ENCODE measurements at places on chromosomes 4 and X.

GRCh38 chr4:85024671-85025070 lies 58.2 kb upstream of the WDFY3 start:
- DNase-seq = no peak

- DNase-seq = no peak
Observed at GRCh38 chr4:184265546-184266351, 48.1 kb upstream of the ENPP6 start.

DNA sequence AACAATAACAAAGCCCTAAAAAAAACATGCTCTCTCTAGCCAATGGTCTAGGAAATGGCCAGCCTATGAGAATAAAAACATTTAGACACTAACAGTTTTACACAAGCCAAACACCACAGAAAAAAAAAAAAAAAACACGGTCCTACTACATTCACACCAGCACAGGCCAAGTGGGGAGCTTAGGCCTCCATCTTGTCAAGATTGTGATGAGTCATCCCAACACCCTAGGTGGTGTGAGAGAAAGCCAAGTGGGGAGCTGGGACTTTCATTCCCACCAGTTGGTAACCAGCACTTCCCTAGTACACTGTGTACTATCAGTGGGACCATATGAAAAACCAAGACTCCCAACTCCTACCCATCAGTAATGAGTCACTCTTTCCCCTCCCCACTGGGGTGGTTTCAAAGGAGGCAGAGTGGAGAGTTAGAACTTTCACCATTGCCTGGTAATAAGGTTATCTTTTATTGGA lies 95.6 kb downstream of the ADAMTS3 start:
- DNase-seq = no peak

GRCh38 chrX:20026278-20026677 lies 35.4 kb upstream of the BCLAF3 start:
- DNase-seq = no peak

DNA sequence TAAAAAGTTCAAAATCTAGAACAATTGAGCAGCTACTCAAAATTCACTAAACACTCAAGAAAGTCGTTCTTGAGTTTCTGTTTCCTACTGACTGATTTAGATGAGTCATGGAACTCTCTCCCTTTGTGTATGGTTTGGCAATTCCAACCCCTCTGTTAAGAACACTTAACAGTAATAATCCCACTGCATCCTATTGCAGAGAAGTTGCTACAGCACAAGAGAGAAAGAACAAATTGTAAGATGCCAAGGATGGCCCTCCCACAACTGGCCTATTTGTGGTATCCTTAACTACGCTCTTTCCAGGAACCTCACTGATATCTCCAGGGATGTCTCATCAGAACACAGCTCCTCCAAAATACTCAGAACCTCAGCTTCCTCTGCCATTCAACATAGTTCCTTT lies 701.8 kb upstream of the TENM3 start:
- DNase-seq = no peak

GRCh38 chr4:87853108-87853507 lies 20.3 kb downstream of the MEPE start:
- no peak for DNase-seq

DNA sequence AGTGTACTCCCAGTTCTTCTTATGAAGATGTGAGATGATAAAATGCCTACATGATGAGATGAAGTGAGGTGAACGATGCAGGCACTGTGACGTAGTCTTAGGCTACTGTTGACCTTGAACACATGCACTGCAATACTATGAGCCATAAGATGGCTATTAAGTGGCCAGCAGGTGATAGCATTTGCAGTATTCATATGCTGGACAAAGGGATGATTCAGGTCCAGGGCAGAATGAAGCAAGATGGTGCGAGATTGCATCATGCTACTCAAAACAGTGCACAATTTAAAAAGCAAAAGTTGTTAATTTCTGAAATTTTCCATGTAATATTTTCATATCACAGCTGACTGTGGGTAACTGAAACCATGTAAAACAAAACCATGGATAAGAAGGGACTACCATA lies 781.4 kb downstream of the PCDH18 start:
- DNase-seq = no peak

DNA sequence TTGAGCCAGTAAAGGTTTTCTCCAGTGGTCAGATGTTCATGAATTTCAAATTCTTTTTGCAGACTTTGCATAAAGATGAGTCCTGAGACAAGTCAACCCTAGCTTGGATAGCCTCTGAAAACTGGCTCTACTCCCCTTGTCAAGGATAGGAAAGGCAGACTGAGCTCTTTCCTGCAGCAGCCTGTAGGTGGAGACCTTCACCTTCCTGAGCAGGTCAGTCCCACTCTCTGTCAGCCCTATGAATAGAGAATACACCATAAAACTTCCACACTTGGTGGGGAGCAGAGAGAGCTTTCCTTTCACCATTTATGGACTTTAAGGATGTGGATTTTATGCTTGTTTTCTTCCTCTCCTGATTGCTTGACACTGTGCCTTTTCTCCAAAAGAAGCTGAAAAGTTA lies 41.9 kb downstream of the PCDH19 start:
- no peak for DNase-seq

DNA sequence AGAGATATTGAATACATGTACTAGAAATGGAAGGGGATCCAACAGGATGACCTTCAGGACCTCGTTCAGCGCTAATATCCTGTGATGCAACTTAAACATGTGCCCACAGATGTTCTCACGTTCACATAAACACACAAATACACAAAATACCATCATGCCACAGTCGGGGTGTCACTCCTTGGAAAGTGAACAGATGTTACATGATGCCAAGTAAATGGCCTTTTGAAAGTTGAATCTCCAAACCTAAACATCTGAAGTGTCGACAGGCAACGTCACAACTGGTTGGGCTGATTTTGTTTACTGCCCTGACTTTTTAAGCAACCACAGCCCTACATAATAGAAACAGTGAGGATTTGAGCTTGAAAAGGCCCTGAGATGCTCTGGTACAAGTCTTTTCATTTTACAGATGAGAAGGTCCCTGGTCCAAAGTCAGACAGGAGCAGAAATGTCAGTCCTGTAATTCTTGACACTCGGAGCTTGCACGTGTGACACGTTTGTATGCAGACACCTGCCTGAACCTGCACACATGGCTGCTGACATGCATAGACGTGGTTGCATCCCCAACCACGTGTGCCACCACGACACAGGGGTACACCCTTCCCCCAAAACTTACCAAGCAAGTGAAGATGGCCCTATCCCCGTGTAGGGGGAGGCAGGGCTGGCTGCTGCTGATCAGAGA lies 23.5 kb upstream of the BCORL1 start:
- DNase-seq = no peak

DNA sequence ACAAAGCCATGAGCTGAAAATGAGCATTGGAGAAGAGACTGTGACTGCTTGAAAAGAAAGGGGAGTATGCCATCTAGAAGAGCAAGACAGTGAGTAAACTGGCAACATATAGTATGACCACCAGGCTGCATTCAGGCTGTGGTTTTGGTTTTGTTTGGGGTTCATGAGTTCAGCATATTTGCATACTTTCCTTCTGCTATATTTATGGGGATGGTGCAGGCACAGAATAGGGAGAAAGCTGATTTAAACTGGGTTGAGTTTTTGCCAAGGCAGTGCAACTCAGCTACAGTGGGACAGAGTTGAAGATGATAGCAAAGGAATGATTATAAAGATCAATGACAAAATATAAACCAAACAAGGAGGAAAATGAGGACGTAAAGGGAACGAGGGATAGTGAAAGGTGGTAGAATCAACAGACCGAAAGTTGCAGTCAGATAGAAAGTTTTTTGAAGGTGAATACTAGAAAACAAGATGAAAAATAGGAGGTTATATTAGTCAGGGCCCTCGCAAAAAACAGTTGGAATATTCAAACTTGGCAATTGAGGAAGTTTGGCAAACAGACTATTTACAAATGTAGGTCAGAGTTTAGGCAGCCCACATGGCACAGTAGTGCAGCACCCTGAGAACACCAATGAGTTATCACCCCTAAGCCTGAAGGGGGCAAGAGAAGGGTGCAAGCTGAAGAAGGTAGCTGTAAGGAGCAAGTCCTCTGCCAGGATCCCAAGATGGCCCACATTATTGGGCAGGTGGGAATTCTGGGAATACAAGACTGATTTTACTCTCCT lies 114.8 kb upstream of the MAP9 start:
- no peak for DNase-seq

GRCh38 chr4:153966641-153967040 lies 177.8 kb upstream of the SFRP2 start:
- no peak for DNase-seq
